Esophagus muscularis mucosa (tissue), 4 donors: ENCODE measurements at places on chromosomes 2 and 18. TPM values are rescaled to one million over a fixed set of nuclear protein-coding genes. Genes with fewer than 3 reads are reported as not detected.

The FAM237A gene
- total RNA-seq, result not detected

The TACR1 gene
- total RNA-seq, result 3.0 TPM

The RAX gene
- total RNA-seq, result not detected

The BOLL gene
- not detected for total RNA-seq

The BCL11A gene
- 3.5 TPM for total RNA-seq

The ANKZF1 gene
- 27.6 TPM for total RNA-seq

The SGPP2 gene
- 0.63 TPM for total RNA-seq

GRCh38 chr2:176991411-176991810, 221.2 kb upstream of the HNRNPA3 start:
- no peaks in the 10 kb centered on the region for H3K36me3 ChIP-seq
- no peak for DNase-seq
- no peak overlapping the region for H3K4me3 ChIP-seq

DNA sequence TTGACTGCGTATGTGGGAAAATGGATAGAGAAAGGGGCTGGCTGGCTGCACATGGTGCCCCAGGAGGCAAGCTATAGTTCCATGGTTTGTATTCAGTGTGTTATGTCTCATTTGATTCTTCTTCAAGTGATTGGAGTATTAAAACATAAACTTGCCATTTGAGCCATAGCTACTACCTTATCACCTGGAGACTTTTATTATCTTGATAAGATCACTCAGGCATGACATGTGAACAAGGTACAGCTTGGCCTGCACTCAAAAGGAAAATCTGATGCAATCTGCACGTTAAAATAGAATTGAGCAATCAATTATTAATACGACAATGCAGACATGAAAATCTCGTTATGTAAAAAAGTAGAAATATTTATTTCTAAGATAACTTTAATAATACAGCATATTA, 116.9 kb downstream of the RND3 start:
- no peaks in the 10 kb centered on the region for H3K36me3 ChIP-seq
- no peak overlapping the region for H3K27ac ChIP-seq
- H3K4me3 ChIP-seq, result no peak overlapping the region

- H3K27me3 ChIP-seq, result no peaks in the 10 kb centered on the region
- H3K4me1 ChIP-seq, result no peaks in the 10 kb centered on the region
- no peak overlapping the region for H3K27ac ChIP-seq
- H3K4me3 ChIP-seq, result no peak overlapping the region
Measured at GRCh38 chr2:197001921-197002320, 75.4 kb upstream of the PGAP1 start.

GRCh38 chr2:105802587-105802986, 57.9 kb downstream of the NCK2 start:
- no peak overlapping the region for H3K4me3 ChIP-seq
- peaks cover 59% of the 10 kb centered on the region for H3K4me1 ChIP-seq
- no peaks in the 10 kb centered on the region for H3K36me3 ChIP-seq

GRCh38 chr2:24360963-24361330, 611 bp upstream of the ITSN2 start:
- H3K36me3 ChIP-seq, result no peaks in the 10 kb centered on the region
- peaks cover 23% of the 10 kb centered on the region for H3K4me1 ChIP-seq
- no peaks in the 10 kb centered on the region for H3K27me3 ChIP-seq
- peak overlapping the region; percentile 95 for H3K27ac ChIP-seq

DNA sequence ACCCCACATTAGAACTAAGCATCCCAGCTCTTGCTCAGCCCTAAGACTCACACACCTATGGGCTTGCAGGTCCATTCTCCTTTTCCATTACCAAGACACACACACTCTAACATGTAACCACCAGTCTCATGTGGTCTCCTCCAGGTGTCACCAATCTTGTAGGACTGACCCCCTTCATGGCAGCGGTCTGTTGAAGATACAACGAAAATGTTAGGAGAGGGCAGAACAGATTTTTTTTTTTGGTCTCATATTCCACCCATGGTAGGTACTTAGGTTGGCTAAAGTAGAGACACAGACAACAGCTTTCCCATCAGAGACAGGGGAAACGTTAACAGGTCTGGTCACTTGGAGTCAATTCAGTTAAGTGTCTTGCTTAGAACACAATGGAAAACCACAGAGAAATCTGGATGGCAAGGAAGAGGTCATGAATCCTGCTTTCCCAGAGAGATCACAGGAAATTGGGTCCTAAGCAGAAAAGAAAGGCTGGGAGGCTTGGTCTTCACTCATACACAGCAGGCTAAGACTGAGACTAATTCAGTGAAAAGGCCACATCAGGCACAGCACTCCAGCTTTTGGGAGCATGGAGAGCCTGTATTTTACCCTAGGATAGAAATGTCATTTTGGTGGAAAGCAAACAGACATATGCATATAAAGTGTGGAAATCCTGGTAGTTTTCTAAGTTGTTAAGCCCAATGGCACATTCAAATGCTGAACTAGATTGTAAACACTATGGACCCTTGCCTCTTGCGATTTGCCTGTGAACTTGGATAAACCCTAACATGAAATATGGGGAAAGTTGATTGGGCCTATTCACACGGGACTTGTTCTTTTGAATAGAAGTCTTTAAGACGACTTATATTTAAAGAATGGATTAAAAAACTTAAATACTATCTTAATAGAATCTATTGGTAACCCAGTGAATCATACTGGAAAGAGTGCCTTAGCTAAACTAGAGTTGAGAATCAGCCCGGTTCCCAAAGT, 3.8 kb downstream of the FN1 start:
- H3K27ac ChIP-seq, result peak overlapping the region; percentile 96
- H3K27me3 ChIP-seq, result no peaks in the 10 kb centered on the region
- peaks cover 9% of the 10 kb centered on the region for H3K36me3 ChIP-seq
- peak overlapping the region; percentile 95 for H3K4me3 ChIP-seq
- peaks cover 70% of the 10 kb centered on the region for H3K4me1 ChIP-seq

DNA sequence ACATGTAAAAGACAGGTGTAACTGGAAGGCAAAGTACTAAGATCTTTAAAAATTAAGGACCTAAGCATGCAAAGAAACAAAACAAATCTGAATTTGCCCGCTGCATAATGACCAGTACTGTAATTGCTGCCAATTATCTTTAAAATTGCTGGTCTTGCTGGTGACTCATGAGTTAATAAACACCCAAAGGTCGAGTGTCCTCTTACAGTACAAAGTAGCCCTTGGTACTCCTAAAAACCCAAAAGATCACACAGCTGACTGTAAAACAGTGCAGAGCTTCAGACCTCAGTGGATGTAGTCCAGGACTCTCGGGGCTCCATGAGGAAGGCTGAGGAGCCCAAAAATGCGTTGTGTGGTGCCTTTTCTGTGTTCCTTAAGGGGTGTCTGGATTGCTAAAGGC, 308.7 kb downstream of the CNTNAP5 start:
- H3K4me1 ChIP-seq, result no peaks in the 10 kb centered on the region
- no peak for DNase-seq
- H3K27ac ChIP-seq, result no peak overlapping the region
- H3K36me3 ChIP-seq, result no peaks in the 10 kb centered on the region
- H3K27me3 ChIP-seq, result no peaks in the 10 kb centered on the region

DNA sequence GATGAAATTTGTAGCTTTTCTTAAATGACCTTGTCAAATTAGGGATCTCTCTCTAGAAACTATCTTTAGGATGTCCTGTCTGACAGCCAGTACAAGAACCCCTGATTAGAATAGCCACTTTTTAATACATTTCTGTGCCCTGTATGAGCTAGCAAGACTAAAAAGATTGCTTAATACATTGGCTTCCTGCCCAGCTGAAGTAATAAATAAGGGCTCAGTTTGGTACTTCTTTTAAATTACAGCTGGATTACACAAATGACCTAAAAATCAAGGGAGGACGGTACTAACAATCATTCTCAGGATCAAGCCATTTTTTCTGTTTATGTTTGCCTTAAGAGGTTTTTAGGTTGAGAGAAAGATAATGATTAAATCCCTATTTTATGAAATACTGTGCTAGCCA, 11.6 kb upstream of the OLA1 start:
- no peaks in the 10 kb centered on the region for H3K27me3 ChIP-seq
- H3K36me3 ChIP-seq, result no peaks in the 10 kb centered on the region
- DNase-seq, result no peak

GRCh38 chr2:182868054-182868796, 1.8 kb upstream of the FRZB start:
- H3K4me3 ChIP-seq, result no peak overlapping the region
- H3K36me3 ChIP-seq, result no peaks in the 10 kb centered on the region
- DNase-seq, result no peak
- H3K4me1 ChIP-seq, result peaks cover 30% of the 10 kb centered on the region
- H3K27ac ChIP-seq, result no peak overlapping the region

DNA sequence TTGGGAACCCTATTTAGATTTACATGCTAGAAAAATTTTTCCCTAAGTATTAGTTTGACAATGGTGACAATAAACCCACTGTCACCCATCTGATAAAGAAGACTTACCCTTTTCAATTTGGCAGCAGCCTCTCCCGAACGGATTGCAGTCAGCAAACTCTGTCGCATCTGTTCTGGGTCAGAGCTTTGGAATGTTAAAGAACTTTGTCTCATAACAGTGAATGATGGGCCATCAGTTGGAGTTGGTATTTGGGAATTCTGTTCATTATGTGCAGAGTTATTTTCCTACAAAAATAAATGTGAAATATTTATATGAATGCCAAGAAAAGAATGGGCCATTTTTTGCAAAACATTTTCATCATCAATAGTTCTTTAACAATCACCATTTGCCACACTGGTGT, 70.8 kb upstream of the GRB14 start:
- H3K4me3 ChIP-seq, result no peak overlapping the region
- H3K27me3 ChIP-seq, result no peaks in the 10 kb centered on the region
- peaks cover 12% of the 10 kb centered on the region for H3K36me3 ChIP-seq
- no peak overlapping the region for H3K27ac ChIP-seq

- H3K4me1 ChIP-seq, result no peaks in the 10 kb centered on the region
- H3K27me3 ChIP-seq, result no peaks in the 10 kb centered on the region
- H3K4me3 ChIP-seq, result no peak overlapping the region
- H3K36me3 ChIP-seq, result no peaks in the 10 kb centered on the region
- DNase-seq, result no peak
- H3K27ac ChIP-seq, result no peak overlapping the region
Measured at GRCh38 chr18:45764000-45764686, 40.2 kb downstream of the SLC14A1 start.
